ENCODE measurements at places on chromosomes 7 and 10.

GRCh38 chr7:50391386-50391785 lies 58.8 kb downstream of the FIGNL1 start:
- no peak for DNase-seq

DNA sequence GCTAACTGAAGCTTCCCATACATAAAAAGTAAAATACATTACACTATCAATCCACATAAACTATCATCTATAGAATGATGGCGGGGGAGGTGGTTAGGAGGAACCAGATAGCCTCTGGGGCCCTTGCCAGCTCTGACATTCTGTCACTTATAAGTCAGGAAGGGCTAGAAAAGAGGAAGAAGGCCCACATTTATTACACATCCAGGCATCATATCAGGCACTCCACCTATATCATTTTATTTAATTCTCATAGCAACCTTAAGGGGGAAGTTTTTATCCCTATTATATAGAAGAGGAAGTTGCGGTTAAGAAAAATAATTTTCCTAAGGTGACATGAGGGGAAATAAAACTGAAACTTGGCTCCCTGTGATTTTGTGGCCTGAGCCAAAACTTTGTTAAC lies 29.9 kb downstream of the HEPACAM2 start:
- no peak for DNase-seq

DNA sequence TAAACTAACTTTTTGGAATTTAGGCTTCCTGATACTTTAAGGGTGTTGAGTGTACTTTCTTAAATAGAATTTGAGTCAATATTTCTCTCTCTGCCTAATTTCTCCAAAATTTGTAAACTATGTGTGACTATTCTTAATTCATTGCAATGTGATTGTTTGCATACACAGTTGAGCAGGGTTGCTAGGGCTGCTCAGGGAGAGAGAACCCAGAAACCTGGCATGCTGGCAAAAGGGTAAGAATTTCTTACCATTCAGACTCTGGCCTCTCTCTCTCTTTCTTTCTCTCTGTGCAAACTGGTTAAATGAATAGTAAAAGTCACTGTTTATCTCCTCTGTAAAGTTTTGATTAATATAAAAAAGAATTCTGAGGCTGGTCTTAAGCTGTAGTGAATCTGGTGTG lies 51.0 kb upstream of the NAMPT start:
- no peak for DNase-seq

DNA sequence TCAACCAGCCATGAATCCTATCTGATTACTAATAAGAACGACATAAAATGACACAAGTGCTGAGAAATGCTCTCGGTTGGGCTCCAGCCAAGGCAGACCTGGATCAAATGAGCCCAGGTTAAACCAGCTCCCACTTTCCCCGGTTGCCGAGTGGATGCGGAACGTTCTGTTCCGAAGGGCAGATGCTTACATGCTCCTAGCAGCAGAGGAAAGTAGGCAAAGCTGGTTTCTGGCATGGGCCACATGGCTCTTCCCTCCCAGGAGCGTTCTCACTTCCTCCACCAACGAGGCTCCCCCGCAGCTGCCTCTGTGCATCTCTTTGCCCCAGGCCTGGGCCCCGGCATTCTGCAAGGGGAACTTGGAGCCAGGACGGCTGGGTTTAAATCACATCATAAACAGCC lies 61.8 kb upstream of the SDK1 start:
- DNase-seq = no peak

DNA sequence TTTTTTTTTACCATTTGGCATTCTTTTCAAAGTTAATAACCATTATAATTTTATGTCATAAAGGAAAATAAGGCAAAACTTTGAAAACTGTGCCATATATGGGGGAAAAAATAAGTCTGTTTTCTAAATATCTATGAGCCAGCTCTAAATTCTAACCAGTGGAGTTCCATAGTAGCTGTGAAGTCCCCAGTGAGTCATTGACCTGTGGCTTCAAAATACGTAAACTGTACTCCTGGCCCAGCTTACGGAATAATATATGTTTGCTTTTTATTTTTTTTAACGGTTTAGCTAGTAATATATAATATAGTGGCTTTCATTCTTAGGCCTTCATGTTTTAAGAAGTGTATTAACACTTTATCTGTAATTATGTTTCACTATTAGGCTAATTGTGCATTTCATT lies 20.5 kb downstream of the ZRANB1 start:
- no peak for DNase-seq

DNA sequence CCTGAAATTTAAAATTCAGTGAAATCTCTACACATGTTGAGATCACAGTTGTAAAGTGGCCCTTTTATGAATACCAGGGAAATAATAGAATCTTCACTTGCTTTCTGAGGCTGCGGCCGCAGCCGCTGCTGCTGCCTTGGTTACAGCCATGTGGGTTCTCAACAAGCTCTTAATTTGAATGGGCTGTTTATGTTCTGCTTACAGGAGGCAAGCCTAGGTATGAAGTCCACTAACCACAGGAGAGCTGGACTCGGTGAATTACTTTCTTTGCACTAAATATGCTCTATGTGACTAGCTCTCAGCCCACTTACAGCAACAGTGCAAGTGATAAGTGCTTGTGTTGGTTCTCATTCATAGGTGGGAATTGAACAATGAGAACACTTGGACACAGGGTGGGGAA lies 410.8 kb downstream of the SFMBT2 start:
- DNase-seq = no peak

DNA sequence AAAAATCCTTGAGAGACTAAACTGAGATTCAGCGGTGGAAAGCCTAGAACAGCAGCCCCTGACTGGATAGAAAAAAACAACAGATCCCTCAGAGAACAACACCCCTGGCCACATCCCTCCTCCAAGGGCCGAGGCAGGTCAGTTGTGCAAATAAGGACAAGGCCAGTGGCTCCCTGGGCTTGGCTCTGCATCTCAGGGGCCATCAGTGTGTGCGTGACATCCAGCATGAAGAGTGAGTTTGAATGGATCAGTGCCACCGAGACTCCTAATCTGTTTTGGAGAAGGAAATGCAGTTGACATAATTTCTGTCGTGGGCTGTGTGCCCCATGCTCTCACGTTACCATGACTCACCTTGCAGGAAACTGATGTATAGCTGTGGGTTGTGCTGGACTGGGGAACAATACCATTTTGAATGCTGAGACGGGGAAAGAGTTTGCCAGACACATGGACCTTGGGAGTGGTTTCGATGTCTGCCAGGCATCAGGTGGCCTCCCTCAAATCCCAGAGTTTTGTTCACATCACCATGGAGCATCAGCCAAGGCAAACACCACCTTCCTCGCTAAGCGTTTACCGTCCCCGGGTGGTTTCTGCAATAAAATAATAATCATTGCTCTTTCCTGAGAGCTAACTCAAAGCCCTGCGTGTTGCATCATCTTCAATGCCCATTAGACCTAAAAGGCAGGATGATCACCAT lies 153.2 kb upstream of the FZD8 start:
- no peak for DNase-seq

DNA sequence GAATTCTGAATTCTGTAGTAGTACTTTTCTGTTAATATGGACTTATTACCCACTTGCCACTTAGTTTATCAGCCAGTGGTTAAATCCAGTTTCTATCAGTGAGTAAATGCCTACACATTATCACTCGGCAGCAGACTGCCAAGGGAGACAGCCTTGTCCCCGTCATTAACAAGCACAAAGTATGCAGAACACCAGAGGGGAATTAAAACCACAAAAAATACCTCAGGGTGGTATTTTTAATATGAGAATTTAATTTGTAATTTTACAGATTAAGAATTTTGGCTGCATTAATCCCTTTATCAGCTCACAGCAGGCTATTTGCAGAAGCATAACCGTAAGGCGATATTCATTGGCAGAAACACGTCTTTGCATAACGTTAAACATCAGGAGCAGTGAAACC lies 150.0 kb upstream of the FZD1 start:
- no peak for DNase-seq

DNA sequence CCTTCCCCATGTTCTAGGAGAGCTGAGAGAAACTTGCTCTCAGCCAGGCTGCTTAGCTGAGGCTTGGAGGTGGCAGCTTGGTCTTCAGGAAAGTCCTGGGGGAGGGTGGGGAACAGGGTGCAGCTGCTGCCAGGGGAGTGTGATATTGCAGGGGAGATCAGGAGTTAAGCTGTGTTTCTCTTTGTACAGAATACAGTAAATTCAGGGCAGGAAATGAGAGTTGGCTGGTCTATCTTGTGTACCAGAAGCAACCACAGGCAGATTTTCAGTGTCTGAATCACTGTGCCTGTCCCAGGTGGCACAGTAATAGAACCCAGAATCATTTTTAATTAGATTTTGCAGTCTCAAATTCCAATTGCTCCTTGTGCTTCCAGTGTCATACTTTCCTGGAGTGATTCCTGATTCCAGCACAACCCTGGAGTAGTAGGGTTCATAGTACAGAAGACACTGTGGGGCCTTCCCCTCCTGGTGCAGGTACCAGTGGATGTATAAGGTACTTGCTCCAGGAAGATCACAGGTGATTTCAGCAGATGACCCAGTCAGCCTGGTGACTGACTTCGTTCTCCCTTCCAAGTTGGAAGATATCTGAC lies 94.0 kb upstream of the TARP start:
- DNase-seq = no peak

DNA sequence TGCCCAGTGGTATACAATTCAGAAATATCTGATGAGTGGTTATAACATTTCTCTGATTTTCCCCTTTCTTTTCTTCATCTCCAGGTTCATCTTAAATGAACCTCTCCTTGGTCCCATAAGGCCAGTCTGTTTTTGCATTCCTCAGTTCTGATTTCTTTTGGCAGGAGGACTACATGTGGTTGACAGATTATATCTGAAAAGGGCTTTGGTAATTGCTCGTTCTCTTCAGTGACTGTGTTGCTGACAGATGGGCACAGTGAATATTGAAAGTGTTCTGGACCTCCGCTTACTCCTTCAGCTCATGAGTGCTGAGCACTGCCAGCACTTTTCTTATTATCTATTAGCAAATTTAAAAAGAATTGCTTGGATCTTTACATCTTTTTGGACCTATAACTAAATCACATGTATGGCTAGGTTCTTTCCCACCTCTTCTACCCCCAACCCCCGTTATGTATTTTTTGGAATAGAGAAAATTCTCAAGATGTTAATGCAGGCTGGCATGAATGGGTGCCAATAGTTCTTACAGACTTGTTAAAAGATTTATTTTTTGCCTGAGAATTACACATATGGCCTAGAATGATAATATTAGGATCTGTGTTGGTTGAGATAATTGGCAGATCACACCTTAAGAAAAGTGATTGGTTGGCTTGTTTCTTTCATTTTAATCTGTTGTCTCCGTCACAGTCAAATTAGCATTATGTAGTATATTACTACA lies 323.0 kb downstream of the EXOC4 start:
- DNase-seq = no peak

- DNase-seq = no peak
Observed at GRCh38 chr10:14060320-14061070, 270.2 kb downstream of the FRMD4A start.

DNA sequence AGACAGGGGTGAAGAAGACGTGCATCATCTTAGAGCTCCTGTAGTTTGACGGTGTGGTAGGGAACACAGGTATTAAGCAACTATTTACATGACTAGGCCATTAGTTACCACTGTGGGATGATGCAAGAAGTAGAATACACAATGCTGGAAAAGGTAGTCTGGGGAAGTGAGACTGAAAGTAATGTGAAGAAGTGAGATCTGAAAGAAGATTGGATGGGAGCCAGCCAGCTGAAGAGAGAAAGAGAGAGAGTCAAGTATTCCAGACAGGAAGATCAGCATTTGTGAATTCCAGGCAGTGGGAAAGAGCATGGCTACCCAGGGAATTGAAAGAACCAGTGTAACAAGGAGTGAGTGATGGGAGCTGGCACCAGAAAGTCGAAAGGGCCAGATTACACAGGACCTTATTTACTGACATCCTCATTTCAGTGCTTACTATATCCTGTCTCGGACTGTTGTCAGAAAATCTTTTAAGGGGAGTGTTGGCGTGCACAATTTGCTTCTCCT lies 4.0 kb upstream of the CFAP58 start:
- no peak for DNase-seq

DNA sequence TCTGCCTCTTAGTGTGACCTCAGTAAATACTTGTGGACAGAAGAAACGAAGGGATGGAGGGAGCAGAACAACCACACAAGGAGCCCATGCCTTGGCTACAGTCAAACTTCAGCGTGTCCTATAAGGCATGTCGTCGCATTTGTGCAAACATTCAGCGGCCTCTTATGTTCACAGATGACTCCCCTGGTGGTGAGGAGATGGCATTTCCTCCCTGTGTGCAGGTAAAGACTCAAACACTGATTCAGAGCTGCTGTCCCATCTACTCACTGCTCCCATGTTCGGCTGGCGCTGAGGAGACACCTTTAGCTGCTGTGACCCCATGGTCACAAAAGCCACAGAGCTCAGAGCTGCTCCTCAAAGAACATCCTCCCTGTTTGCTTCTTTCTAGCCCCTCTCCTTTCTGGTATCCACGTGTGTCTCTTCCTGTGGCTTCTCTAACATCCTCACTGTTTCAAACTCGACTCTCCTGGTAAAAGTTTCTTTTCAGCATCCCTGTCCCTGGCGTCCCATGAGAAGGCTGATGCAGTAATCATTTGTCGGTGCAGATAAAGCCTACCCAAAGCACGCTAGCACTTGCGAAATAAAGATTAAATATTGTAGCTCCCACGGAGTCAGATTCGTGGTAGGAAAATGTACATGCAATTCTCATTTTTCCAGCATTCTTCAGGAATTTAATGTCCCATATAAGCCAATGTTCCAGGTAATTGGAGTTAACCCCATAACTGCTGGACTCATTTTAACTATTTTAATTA lies 124.9 kb upstream of the NEBL start:
- DNase-seq = no peak

- no peak for DNase-seq
Observed at GRCh38 chr10:96540240-96540639, 26.5 kb upstream of the TLL2 start.

DNA sequence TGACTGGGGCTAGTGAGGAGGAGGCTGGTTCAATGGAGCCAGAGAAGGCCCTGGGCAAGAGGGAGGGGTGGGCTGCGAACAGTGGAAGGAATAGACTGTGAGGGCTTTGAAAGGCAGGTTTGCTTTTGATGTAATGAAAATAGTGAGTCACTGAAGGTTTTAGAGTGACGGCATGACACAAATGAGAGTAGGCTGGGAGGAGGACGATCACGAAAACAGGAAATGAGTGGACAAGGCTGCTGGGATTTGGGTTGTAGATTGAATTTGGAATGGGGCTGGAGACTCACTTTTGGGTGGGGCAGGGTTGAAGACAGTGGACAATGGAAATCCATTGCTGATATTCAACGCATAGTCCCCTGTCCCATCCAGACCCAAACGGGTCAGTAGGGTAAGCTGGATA lies 139.6 kb downstream of the CDH23 start:
- DNase-seq = no peak

All from smooth muscle cell of the brain vasculature (primary cell).